Activated T-cell treated with anti-CD3 and anti-CD28 coated beads, Interleukin-2, amount 50 U/mL, for 72 hours (primary cell): ENCODE measurements at places on chromosomes 5 and 9.
A peak's percentile ranks its signal among the peaks of the same experiment; 100 is the strongest.

DNA sequence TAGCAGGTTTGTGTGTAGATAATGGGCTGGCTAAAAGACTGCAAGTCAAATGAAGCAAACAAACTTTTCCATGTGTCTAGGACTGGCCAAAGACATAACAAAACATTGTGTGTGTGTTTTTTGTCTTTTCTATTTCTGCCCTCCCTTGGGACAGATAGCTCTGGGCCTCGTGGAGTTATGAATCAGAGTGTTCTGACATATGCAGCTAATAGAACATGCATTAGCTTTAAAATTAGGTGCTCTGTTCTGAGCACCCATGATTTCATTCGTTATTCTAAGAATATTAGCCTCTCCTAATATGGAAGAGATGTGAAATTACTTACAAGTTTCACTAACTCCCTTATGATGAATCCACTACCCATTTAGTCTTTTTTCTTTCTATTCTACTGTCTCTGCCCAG lies 367.3 kb upstream of the PAPPA start:
- DNase-seq: no peak

- DNase-seq: no peak
Measured at GRCh38 chr9:15079989-15080388, 169.8 kb upstream of the FREM1 start.

- no peak for DNase-seq
Measured at GRCh38 chr9:89811886-89812450, 207.2 kb downstream of the GADD45G start.

- DNase-seq: no peak
Measured at GRCh38 chr5:17283121-17283415, 65.6 kb downstream of the BASP1 start.

GRCh38 chr5:17663182-17663581 lies 28.9 kb downstream of the TAF11L14 start:
- DNase-seq: no peak

DNA sequence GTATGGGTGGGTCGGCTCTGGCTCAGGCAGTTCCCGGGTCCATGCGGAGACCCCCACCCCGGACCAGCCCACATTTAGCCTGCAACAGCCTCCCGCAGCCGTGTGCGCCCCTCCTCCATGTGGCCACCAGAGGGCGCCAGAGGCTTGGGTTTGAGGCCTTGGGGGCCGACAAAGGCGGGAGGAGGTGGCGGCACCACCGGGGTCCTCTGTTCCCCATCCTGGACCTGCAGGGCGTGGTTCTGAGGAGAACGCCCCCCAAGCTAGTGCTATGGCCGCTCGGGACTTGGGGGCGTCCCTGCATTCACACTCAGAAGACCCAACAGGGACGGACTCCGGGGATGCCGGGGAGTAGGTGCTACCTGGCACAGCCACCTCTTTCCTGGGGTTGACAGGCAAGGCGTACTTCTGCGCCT lies 16.5 kb downstream of the ASS1 start:
- peak; percentile 81 for DNase-seq
